NCI-H2171 (cell line): ENCODE measurements at places on chromosomes 7 and 10.

DNA sequence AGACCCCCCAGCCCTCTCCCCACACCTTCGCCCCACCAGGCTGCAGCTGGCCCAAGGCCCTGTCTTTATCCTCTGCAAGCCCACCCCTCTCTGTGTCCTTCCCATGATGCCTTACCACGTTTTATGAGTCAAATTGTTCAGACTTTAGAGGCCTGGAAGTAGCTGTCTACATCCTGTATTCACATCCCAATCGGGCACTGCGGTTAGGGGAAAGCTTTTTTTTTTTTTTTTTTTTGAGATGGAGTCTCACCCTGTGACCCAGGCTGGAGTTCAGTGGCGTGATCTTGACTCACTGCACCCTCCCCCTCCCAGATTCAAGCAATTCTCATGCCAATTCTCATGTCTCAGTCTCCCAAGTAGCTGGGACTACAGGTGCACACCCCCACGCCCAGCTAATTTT is 121.5 kb upstream of the SH2B2 start:
- DNase-seq = no peak

DNA sequence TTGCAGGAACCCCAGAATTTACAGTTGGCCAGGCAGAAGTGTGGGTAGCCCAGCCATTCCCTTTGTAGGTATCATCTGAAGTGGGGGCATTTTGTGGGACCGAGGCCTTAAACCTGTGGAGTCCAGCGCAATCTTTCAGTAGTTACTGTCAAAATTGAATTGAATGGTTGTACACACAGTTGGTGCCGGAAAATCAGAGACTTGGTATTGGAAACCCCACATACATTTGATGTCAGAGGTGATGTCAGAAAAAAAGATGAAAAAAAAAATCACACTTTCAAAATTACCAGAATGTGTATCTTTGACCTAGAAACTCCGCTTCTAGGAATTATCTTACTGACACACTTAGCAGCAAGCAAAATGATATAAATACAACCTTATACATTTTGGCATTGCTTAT is 153.8 kb upstream of the PLXNA4 start:
- DNase-seq = no peak

DNA sequence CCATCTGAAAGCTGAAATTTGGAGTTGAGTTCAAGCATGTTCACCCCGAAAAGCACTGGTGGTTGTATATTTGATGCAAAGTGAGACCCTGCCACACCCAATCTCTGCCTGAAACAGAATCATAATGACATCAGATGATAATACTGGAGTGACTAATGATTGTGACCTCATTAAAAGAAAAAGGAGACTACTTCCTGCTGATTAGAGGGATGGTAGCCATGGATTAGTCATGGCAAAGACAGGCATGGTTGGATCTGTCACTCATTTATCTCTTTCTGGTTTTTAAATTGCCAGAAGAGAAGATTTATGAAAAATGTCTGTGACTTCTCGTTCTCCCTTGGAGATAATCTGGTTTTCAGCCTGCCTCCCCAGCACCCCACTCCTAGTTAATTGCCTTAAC is 101.2 kb downstream of the BAMBI start:
- no peak for DNase-seq

GRCh38 chr10:2957785-2958184 is 109.6 kb upstream of the PFKP start:
- no peak for DNase-seq

- DNase-seq = no peak
Measured at GRCh38 chr10:10270126-10271050, 747.3 kb upstream of the CELF2 start.
